IMR-90 (cell line): ENCODE measurements at places on chromosomes 2 and 18. TPM values are rescaled to one million over a fixed set of nuclear protein-coding genes. Genes with fewer than 3 reads are reported as not detected.

DNA sequence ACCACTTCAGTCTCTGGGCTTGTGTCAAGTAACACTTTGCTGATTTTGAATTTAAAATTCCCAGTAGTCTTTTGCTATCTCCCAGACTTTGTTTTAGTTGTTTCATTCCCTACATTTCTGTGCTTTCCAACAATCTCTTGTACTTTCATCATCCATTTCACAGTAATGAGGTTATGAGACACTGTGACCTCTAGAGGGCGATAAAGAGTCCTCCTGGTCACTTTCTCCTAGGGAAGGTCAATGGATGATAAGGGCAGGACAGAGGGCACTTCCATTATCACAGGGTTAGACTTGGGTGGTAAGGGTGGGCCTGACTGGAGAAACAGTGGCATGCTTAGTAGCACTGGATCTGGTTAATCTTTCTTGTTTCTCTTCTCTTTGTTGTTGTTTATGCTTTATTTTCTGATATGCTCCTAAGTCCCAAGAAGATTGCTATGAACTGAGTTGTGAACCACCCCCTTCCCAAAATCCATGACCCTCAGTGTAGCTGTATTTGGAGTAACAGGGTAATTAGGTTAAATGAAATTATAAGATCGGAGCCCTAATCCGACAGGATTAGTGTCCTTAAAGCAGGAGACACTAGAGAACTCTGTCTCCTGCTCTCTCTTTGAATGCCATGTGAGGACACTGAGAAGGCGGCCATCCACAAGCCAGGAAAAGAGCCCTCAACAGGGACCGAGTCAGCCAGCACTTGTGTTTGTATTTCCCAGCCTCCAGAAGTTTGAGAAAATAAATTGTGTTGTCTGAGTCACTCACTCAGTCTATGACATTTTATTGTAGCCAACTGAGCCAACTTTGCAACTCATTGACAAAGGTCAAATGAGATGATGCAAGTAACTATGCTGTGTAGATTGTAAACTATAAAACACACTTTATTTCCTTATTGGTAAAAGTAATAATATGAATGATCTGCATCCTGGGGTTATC is 779.2 kb downstream of the CNTNAP5 start:
- no peak overlapping the region for H3K27ac ChIP-seq
- H3K36me3 ChIP-seq, result no peaks in the 10 kb centered on the region
- H3K4me1 ChIP-seq, result no peaks in the 10 kb centered on the region; the same call in 1 of the 2 replicates
- peak; percentile 25 for DNase-seq
- H3K27me3 ChIP-seq, result no peaks in the 10 kb centered on the region

GRCh38 chr2:150046211-150046610 is 441.3 kb downstream of the RND3 start:
- H3K27me3 ChIP-seq, result no peaks in the 10 kb centered on the region
- peaks cover 6% of the 10 kb centered on the region; the same call in 1 of the 2 replicates for H3K4me1 ChIP-seq
- H3K27ac ChIP-seq, result no peak overlapping the region
- H3K36me3 ChIP-seq, result no peaks in the 10 kb centered on the region

The EFEMP1 gene
- total RNA-seq, result 164 and 214 TPM in 2 replicates

The ALPG gene
- not detected in 2 replicates for total RNA-seq

GRCh38 chr2:219122202-219122980 is 38.2 kb downstream of the NHEJ1 start:
- peaks cover 12% of the 10 kb centered on the region for H3K4me1 ChIP-seq
- no peaks in the 10 kb centered on the region for H3K36me3 ChIP-seq
- no peaks in the 10 kb centered on the region for H3K27me3 ChIP-seq
- no peak overlapping the region for H3K4me3 ChIP-seq

- H3K36me3 ChIP-seq, result peaks cover 4% of the 10 kb centered on the region
- H3K4me3 ChIP-seq, result peak overlapping the region; percentile 70
- H3K27ac ChIP-seq, result peak overlapping the region; percentile 95
- DNase-seq, result peak; percentile 45
These were observed 1.7 kb downstream of the RTN4 start for GRCh38 chr2:55048508-55049042.

- H3K36me3 ChIP-seq, result no peaks in the 10 kb centered on the region
- H3K4me1 ChIP-seq, result no peaks in the 10 kb centered on the region
- no peaks in the 10 kb centered on the region for H3K27me3 ChIP-seq
- no peak for DNase-seq
These were observed 81.3 kb upstream of the DLGAP1 start for GRCh38 chr18:4536447-4536846.

DNA sequence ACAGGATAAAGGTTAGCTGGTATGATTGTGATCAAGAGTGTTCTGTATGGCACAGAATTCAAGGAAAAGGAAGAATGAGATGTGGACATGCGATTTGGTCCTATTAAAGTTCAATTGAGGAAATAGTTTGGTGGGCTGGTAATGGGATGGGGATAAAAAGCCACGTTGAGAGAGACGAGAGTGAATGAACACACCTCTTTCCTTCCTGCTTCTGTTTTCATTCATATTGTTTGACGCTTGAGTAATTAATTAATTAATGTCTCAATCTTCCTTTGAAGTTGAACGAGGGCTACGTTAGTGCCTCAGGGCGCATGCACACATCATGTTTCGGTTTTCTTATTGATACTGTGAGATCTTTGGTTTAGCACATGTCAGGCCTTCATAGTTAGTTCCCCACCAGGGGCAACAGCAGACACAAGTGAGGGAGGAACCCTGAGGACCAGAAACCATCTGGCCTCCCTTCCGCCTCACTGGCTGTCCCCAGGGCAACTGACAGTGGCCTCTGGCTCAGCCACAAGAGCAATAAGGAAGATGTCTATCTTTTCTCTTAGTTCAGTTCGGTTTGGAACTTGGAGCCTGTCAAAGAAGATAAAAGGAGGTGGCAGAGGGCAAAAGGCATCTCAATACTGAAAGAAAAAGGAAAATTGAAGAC is 116.0 kb downstream of the LIPG start:
- H3K36me3 ChIP-seq, result no peaks in the 10 kb centered on the region
- H3K27ac ChIP-seq, result no peak overlapping the region
- H3K4me3 ChIP-seq, result no peak overlapping the region
- H3K27me3 ChIP-seq, result peaks cover 32% of the 10 kb centered on the region
- no peak for DNase-seq

DNA sequence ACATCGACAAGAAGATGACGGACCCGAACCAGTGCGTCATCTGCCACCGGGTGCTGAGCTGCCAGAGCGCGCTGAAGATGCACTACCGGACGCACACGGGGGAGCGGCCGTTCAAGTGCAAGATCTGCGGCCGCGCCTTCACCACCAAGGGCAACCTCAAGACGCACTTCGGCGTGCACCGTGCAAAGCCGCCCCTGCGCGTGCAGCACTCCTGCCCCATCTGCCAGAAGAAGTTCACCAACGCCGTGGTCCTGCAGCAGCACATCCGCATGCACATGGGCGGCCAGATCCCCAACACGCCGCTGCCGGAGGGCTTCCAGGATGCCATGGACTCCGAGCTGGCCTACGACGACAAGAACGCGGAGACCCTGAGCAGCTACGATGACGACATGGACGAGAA is 14.4 kb downstream of the SALL3 start:
- no peak overlapping the region for H3K4me3 ChIP-seq
- no peaks in the 10 kb centered on the region for H3K36me3 ChIP-seq
- no peaks in the 10 kb centered on the region for H3K27me3 ChIP-seq
- H3K4me1 ChIP-seq, result no peaks in the 10 kb centered on the region

GRCh38 chr2:200258081-200258480 is 48.4 kb upstream of the SPATS2L start:
- no peaks in the 10 kb centered on the region for H3K27me3 ChIP-seq
- peaks cover 12% of the 10 kb centered on the region for H3K4me1 ChIP-seq
- H3K36me3 ChIP-seq, result no peaks in the 10 kb centered on the region
- H3K27ac ChIP-seq, result no peak overlapping the region
- no peak overlapping the region for H3K4me3 ChIP-seq

- H3K27ac ChIP-seq, result peak overlapping the region; percentile 23; the same call in 1 of the 2 replicates
- no peak overlapping the region for H3K4me3 ChIP-seq
- H3K27me3 ChIP-seq, result no peaks in the 10 kb centered on the region
- DNase-seq, result peak; percentile 19
- H3K36me3 ChIP-seq, result no peaks in the 10 kb centered on the region
- H3K4me1 ChIP-seq, result peaks cover 11% of the 10 kb centered on the region
These were observed 86.8 kb downstream of the METTL8 start for GRCh38 chr2:171346723-171347557.

DNA sequence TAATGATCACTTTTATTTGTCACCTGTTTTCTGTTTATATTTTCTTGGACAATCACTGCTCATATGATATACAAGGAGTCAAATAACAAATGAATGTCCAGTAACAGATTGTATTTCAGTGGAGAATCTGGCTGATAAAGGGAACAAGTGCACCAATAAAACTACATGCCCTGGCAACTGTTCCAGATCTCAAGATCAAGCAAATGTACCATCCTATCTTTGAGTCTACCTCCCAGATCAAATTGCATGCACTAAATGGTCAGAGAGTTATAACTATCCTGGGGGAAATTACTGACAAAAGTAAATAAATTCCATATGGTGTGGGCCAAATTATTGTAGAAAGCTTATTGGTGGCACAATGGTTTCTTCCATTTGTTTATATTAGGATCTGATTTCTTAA is 452.8 kb downstream of the MBD2 start:
- H3K4me1 ChIP-seq, result no peaks in the 10 kb centered on the region
- no peaks in the 10 kb centered on the region for H3K36me3 ChIP-seq
- H3K27me3 ChIP-seq, result no peaks in the 10 kb centered on the region
- H3K27ac ChIP-seq, result no peak overlapping the region

DNA sequence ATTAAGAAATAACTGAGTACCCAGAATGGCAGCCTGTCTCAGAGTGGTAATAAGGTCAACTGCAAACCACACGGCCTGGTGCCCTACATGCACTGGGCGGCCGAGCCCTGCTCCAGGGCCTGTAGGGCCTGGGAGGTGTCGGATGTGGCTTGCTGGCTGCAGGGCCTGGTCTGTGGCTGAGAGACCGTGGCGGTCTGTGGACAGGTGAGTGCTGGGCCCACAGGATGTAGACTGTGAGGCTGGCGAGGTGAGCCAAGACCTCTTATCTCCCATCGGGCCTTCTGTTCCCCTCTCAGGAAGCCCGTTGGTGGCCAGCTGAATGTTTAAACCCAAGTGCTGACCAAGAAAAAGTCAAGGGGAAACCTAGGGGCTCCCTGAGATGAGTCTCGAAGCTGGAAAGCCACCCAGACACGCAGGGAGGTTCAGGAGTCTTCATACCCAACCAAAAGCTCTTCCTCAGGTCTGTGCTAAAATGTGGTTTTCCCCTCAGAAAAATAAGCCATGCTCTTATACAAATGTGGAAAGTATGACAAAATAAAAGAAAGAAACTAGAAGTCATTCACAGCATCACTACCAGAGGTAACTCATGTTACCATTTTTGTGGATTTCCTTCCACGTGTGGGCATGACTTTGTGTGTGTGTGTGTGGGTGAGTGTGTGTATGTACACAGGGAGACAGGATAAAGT is 47.7 kb upstream of the CTDP1 start:
- no peaks in the 10 kb centered on the region for H3K36me3 ChIP-seq
- H3K4me3 ChIP-seq, result no peak overlapping the region
- no peak overlapping the region for H3K27ac ChIP-seq
- DNase-seq, result no peak

DNA sequence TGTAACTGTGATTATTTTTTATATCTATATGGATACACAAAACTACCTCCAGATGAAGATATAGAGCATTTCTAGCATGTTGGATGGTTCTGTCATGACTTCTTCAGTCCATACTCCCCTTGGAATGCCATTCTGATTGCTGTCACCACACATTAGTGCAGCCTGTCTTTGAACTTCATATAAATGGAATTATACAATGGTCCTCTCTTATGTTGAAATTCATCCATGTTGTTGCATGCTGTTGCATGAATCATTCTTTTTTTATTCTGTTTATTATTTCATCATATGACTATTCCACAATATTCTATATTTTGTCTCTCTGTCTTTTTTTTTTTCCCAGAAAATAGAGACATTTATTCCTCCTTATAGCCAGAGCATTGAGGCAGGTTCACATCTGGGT is 74.1 kb downstream of the OSBPL6 start:
- no peak overlapping the region for H3K27ac ChIP-seq
- no peak overlapping the region for H3K4me3 ChIP-seq
- H3K4me1 ChIP-seq, result no peaks in the 10 kb centered on the region

DNA sequence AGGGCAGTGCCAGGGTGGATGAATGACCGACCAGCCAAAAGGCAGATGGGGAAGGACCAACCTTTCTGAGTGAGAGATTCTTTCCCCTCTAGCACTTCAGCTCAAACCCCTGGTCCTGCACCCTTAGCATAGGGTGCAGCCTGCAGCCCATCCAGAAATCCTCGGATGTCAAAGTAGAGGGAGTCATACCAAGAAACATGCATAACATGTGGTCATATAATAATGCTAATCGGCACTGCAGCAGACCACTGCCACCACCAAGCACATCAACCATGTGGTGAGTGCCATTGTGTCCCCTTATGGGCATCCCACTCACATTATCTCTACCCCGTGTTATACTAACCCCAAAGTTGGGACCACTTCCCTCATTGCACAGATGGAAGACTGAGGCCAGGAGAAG is 17.7 kb downstream of the ATOH8 start:
- no peak overlapping the region for H3K4me3 ChIP-seq
- H3K27ac ChIP-seq, result peak overlapping the region; percentile 65
- H3K27me3 ChIP-seq, result no peaks in the 10 kb centered on the region
- peaks cover 46% of the 10 kb centered on the region for H3K4me1 ChIP-seq
- DNase-seq, result no peak

The ALLC gene
- not detected in 2 replicates for total RNA-seq

DNA sequence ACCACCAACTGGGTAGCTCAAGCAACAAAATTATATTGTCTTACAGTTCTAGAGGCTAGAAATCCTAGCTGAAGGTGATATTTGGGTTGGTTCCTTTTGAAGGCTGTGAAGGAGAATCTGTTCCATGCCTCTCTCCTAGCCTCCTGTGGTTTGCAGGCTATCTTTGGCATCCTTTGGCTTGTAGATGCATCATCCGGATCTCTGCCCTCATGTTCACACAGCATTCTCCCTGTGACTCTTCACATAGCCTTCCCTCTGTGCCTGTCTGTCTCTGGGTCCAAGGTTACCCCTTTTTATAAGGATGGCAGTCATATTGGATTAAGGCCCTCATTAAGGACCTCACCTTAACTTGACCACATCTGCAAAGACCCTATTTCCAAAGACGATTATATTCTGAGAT is 78.6 kb upstream of the MAP3K20 start:
- H3K4me3 ChIP-seq, result no peak overlapping the region
- H3K27me3 ChIP-seq, result no peaks in the 10 kb centered on the region
- H3K36me3 ChIP-seq, result no peaks in the 10 kb centered on the region
- H3K4me1 ChIP-seq, result peaks cover 25% of the 10 kb centered on the region
- peak; percentile 25 for DNase-seq
- H3K27ac ChIP-seq, result 0 out of 2 replicates have a peak overlapping the region, but pooled peaks have one; percentile 1

The AQP12B gene
- not detected in 2 replicates for total RNA-seq

DNA sequence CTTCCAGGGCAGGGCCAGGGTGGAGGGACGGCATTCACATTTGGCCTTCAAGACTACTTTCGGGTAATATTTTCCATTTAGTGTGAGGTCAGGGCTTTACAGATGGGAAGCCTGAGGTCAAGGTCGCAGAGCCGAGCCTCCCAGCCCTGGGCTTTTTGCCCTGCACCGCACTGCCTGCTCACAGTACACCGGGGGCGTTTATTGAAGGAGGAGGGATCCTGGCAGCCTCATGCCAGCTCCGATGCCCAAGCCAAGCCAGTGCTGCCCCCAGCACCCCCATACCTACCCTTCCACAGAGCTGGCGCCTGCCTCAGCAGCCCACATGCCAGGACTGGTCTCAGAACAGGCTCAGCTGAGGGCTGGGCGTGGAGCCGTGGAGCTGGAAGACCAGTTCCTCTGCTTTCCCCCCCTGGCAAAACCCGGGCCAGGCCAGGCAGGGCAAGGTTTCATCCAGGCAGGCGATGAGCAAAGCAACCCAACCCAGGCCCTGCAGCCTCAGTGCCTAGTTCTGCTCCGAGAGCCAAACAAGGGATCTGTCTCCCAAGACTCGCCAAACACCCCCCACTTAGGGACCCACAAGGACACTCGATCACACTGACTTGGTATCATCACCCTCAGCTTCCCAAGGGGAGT is 11.9 kb downstream of the SDC1 start:
- no peak overlapping the region for H3K4me3 ChIP-seq
- H3K27me3 ChIP-seq, result no peaks in the 10 kb centered on the region
- peaks cover 14% of the 10 kb centered on the region for H3K4me1 ChIP-seq
- H3K27ac ChIP-seq, result no peak overlapping the region
- H3K36me3 ChIP-seq, result no peaks in the 10 kb centered on the region
